Activated CD8-positive, alpha-beta T cell treated with anti-CD3 and anti-CD28 coated beads, Interleukin-2, amount 10 ng/mL, durations not matched to agents 7 days and 5 days (primary cell): ENCODE measurements at places on chromosomes 5 and 9.

GRCh38 chr9:134325813-134326723 is at the start of gene RXRA:
RXRA (plus strand) TSS chr9:134326455; CDS start chr9:134326632, 177 bp downstream.
- DNase-seq: peak; percentile 37

DNA sequence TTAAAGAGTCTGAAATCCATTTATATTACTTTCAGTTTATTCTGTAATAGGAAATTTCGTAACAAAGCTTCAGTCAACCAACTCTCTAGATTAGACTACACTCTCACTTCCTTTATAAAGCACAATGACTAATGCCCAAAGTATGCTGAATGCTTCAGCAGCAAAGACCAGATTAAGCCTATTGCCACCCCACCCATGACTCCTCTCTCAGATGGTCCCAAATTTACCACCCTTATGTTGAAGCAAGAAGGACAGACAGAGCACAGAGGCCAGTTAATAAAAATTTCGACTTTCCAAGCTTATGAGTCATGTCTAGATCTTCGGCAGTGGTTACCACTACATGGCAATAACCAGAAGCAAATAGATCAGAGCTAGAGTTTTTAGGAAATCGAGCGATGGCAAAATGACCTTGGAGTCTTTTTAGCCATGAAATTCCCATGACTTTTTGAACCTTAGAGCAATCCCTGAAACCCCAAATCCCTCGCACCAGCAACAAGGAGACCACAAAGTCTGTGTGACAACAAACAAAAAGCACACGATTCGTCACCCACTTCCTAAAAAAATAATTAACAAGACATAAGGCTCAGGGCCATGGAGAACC is 287.8 kb upstream of the RASA1 start:
- DNase-seq: no peak

DNA sequence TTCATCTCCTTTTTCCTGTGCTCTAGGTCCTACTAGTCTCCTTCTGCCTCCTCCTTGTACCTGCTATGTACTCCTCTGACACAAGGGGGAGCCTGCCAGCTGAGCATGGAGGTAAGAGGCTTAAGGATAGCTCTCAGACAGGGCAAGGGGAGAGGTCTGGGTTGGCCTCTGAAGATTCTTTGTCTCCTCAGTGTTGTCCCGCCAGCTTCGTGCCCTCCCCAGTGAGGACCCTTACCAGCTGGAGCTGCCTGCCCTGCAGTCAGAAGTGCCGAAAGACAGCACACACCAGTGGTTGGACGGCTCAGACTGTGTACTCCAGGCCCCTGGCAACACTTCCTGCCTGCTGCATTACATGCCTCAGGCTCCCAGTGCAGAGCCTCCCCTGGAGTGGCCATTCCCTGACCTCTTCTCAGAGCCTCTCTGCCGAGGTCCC is 3.8 kb downstream of the CREB3 start:
- DNase-seq: peak; percentile 84

- DNase-seq: no peak
These were observed 590.9 kb upstream of the ZNF608 start for GRCh38 chr5:125337294-125337693.

GRCh38 chr5:164392531-164392930 is 887.1 kb downstream of the MAT2B start:
- no peak for DNase-seq

DNA sequence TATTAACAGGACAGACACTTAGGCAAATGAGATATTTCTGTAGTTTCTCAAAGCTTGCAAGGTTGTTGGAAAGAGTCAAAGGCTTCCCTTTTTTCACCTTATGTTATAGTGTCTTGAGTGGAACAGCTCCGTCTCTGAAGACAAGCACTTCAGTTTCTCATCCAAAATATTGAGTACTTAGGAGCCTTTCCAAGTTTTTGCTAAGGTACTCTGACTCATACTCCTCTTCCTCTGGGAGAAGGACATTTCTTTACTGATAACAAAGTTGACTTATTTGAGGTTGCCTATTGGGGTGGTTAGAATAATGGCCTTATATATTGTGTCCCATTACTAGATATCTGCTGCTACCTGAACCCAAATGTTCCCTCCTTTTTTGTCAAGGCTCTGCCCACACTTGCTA is 869.6 kb downstream of the MAT2B start:
- no peak for DNase-seq

DNA sequence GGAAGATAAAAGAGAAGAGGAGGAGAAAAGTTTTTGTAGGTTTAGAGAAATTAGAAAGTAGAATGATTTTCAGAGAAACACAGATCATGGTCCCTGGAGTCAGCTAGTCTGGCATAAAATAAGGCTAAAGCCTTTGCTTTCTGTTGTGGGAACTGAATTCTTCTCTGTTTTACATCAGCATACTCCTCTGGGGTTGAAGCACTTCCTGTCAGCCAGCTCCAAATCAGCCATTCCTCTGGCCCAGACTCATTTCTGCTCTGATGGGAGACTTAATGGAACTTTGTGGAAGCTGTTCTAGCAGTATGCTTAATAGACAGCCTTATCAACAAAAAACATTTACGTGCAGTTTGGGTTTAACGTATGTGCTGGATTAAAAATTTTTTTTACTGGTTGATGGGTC is 143.2 kb downstream of the HMHB1 start:
- DNase-seq: no peak

- DNase-seq: no peak
These were observed 59.4 kb upstream of the NFIB start for GRCh38 chr9:14373336-14373666.

GRCh38 chr5:17184588-17184987 is 32.8 kb upstream of the BASP1 start:
- no peak for DNase-seq

DNA sequence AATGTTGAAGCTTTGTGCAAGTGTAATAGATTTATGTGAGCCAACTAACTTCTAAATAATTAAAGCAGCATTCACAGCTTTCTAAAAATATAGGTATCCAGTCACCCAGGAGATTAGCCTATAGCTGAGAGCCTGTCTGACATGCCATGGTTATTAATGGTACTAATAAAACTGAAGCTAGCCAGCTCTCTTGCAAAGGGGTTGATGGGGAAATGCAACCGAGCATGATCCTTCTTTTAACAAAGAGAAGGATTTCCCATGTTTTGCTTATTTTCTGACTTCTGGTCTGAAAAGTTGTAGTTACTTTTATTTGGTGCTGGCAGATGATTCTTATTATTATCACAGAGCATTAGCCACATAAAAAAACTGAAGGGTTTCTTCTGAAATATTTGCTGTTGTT is 488.7 kb upstream of the CYLC2 start:
- no peak for DNase-seq

DNA sequence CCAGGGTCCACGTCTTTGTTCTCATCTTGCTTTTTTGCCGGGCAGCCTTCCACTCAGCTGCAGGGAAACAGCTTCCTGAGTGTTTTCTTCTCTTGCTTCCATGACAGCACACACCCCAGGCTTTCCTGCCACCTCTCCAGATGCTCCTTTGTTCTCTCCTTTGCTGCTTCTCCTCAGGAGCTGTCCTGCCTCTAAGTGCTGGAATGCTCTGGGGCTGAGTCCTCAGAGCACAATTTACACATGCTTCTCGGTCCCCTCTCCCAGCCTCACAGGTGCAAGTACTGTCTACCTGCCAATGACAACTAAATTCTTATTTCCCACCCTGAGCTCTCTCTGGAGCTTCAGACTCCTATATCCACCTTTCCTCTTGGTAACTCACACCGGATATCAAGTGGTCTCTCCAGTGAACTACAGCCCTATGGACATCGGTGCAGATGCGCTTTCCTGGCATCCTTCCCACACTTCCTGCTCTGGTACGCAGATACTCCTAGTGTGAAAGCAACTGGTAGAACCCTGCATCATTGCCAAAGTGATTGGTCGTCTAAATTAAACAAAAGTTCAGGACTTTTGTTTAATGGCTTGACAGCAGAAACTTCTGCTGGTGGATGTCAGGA is 13.4 kb upstream of the ACSL6 start:
- peak; percentile 26 for DNase-seq

- DNase-seq: no peak
These were observed 218.3 kb downstream of the MEF2C start for GRCh38 chr5:88664645-88665044.

GRCh38 chr9:618478-618877 is 223.0 kb upstream of the DMRT1 start:
- no peak for DNase-seq

DNA sequence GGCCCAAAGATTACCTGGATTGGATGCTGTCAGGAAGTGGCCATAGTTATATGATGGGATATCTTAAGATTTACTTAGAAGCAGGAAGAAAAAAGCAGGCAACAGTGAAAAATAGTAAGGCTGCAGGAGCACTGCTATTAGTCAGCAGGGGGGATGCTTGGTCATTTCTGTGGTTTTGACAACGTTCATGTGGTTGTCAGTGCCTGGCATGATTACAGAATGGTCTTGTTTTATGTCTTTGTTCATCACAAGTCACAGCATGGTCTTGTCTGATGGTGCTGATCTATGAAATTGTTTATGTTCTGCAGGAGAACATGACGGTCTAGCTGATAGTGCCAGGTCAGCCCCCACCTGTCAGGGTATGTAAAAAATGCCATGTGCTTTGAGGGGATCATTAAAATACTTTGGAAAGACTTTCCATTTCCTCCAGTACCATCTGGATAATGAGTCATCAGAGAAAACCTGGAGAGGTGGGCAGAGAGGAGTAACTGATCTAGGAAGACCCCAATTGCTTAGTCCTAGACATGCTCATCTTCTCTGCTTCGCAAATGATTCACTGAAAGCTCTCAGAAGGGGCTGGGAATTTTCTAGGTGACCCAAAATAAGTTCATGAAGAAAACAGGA is 48.5 kb downstream of the PLGRKT start:
- peak; percentile 58 for DNase-seq

DNA sequence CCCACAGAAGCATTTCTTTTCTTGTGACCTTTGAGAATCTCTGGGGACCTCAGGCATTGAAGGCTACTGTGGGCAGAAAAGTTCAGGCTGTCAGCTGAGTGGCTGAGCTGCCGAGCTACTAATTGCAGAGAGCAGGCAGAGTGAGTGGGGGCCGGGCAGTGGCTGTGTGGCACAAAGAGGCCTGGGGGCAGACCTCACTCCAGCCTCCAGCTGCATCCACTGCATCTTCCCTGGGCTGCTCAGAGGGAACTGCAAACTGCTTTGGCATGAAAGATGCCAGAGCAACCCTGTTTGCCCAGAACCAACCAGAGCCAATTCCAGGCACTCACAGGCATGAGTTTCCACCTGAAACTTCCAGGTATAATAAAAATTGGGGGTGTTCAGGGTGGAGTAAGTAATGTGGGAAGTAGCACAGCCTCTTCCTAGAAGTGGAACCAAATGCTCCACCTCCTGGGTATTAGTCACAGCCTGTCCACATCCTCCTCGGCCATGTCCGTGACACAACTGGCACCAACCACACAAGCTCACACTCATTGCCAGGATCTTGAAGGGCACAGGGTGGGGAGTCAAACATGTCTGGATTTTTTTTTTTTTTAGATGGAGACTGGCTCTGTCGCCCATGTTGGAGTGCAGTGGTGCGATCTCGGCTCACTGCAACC is 548.9 kb downstream of the BNC2 start:
- DNase-seq: no peak

DNA sequence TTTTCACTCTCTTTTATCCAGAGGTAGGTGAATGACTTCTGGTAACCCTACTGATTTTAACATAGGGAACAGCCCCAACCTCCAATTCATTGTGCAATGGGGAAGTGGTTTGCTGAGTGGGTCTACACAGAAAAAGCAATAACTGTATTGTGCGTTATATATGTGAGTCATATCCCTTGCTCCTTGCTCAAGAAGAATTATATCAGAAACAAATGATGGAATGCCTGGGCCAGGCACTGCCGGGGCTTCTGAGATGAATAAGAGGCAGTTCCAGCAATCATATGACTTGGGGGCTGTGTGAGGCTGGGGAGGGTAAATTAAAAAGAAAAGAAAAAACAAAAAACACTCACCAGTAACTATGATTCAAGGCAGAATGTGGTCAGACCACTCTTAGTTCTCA is 79.2 kb upstream of the ABCA1 start:
- DNase-seq: no peak

DNA sequence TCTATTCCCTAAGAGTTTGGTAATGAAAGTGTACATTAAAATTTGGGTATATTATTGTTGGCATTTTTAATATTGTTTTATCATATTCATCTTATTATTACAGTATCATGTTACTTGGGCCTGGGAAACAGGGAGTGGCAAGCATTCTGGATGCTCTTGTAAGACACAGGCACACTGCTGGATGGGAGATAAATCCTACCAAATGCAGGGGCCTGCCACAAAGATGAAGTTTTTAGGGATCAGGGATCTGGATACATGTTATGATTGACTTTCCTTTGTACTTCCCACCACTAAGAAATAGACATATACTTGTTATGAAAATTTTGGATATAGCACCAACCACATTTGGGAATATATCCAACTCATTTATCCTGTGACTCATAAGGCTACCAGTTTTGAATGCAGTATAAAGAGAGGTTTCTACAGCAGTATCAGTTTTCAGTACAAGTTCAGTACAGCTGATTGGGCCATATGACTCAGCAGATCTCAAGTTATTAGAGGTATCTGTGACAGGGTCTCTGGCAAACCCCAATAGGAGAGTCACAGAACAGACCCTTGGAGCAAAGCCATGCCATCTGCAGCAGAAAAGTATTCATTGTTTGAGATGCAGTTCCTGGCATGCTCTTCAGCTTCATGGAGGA is 360.1 kb downstream of the DMAC1 start:
- DNase-seq: no peak

DNA sequence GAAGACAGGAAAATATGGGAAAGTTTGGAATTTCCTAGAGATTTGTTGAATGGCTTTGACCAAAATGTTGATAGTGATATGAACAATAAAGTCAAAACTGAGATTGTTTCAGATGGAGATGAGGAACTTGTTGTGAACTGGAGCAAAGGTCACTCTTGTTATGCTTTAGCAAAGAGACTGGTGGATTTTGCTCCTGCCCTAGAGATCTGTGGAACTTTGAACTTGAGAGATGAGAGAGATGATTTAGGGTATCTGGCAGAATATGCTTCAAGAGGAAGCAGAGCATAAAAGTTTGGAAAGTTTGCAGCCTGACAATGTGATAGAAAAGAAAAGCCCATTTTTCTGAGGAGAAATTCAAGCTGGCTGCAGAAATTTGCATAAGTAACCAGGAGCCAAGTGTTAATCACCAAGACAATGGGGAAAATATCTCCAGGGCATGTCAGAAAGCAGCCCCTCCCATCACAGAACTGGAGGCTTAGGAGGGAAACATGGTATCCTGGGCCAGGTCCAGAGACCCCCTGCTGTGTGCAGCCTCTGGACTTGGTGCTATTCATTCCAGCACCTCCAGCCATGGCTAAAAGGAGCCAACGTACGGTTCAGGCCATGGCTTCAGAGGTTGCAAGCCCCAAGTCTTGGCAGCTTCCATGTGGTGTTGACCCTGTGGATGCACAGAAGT is 114.3 kb upstream of the STARD4 start:
- DNase-seq: no peak

GRCh38 chr9:72443855-72444254 is 77.6 kb upstream of the TMC1 start:
- peak; percentile 29 for DNase-seq

- no peak for DNase-seq
These were observed 554.6 kb upstream of the CDH6 start for GRCh38 chr5:30638899-30639298.
